ENCODE measurements at places on chromosomes 16 and 17.

DNA sequence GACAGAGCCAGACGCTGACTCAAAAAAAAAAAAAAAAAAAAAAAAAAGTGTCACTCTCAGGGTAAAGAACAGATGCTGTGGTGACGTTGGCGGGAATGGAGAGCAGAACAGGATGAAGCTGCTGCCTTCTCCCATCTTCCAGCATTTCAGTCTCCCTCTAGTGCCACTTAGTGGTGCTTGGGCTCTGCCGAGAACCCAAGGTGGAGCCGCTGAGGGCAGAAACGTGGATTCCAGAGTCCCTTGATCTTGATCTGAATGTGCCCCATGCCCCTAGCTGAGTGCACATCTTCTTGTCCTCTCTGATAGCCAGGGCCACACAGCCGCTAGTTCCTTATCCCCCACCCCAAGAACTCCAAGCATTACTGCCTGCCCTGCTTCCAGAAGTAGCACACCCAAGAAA is 43.2 kb upstream of the FA2H start:
- DNase-seq, result no peak

GRCh38 chr17:79537686-79538085 is 73.2 kb downstream of the RBFOX3 start:
- no peak for DNase-seq

GRCh38 chr17:17358060-17358751 is 55.0 kb downstream of the NT5M start:
- no peak for DNase-seq

- no peak for DNase-seq
Measured at GRCh38 chr16:86665319-86665675, 86.9 kb downstream of the FOXL1 start.

DNA sequence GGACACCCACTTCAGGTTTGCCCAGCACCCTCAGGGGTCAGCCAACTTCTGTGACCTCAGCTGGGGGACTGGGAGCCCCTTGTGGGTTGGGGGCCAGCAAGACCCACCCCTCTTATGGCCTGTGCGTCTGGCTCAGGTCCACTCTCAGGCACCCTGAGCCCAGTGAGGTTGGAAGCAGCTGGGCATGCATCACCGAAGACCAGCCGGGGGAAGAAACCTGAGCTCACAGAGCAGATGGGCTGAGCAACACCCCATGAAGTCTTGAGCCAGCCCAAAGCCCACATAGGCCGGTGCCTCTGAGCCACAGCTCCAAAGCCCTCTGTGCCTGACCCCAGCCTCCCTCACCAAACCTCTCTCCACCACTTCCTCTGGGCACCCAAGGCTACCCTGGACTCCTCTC is 166.7 kb downstream of the RBFOX3 start:
- DNase-seq, result no peak

Data from NCI-H1417 treated with DMSO at 0.1 percent for 48 hours (cell line).